Stimulated activated CD8-positive, alpha-beta memory T cell treated with anti-CD3 and anti-CD28 coated beads, Interleukin-2, amount 100 ng/mL, for 1 hour (primary cell): ENCODE measurements at places on chromosomes 11 and 22.

GRCh38 chr11:62539238-62539925, 7.2 kb downstream of the AHNAK start:
- DNase-seq, result no peak

GRCh38 chr11:96057502-96057901, 133.6 kb upstream of the MTMR2 start:
- no peak for DNase-seq

- no peak for DNase-seq
Observed at GRCh38 chr11:4375431-4376140, 7.4 kb upstream of the OR52B4 start.

- DNase-seq, result no peak
Observed at GRCh38 chr11:3213659-3214419, 4.8 kb downstream of the MRGPRG start.

- DNase-seq, result no peak
Observed at GRCh38 chr11:115941481-115941993, 437.3 kb upstream of the CADM1 start.

DNA sequence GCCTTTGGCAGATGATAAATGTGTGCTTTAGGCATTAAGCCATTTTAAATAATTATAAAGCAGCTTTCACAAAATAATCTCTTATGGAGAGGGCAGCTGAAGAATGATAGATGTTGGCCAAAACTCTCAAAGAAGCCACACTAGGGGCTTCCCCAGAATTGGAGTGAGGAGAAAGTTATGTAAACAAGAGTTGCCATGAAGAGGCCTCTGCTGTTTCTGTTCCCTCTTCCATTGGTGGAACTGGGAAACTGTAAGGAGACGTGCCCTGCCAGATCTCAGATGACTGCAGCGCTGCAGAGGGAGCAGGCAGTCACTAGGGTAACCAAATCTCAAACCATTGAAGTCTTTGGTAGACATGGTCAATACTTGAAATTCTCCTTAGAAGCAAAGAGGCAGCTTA, 19.4 kb upstream of the APLP2 start:
- no peak for DNase-seq

DNA sequence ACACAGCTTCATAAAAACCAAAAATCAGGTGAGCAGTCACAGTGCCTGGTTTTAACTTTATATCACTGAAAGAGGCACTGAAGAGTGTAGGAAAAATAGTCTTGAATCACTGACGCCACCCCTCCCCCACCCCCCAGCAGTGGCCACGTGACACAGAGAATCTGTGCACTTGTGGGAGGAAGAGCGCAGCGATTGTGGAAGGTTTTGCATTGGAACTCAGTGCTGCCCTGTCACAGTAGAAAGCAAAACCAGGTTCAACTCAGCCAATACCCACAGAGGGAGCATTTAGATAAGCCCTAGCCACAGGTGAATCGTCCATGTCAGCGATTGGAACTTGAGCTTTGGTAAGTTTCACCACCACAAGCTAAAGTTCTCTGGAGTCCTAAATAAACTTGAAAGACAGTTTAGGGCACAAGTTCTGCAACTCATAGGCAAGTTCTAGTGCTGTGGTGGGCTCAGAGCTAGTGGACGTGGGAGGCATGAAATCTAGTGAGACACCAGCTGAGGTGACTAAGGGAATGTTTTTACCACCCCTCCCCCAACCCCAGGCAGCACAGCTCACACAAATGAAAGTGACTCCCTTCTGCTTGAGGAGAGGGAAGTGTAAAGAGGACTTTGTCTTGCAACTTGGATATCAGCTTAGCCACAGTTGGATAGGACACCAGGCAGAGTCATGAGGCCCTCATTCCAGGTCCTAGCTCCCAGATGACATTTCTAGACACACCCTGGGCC, 13.3 kb downstream of the OR52B2 start:
- no peak for DNase-seq

- DNase-seq, result no peak
Observed at GRCh38 chr11:128095466-128095981, 491.8 kb downstream of the ETS1 start.

- DNase-seq, result no peak
Observed at GRCh38 chr11:16780698-16781550, 42.5 kb downstream of the C11orf58 start.

DNA sequence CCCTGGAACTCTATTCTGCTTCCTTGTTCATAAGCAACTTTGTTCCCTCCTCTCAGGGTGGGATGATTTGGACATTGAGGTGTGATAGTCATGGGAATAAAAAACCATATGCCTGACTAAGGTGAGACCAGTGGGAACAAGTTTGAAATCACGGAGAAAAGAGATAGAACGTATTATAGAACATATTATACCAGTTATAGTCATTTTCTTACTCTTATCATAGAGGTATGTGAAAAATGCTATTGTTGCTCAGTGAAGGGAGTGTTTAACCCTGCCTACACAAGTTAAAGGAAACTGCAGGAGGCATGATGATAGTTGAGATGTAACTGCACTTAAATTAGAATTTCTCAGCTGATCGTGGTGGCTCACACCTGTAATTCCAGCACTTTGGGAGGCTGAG, 15.5 kb downstream of the OR6Q1 start:
- no peak for DNase-seq

DNA sequence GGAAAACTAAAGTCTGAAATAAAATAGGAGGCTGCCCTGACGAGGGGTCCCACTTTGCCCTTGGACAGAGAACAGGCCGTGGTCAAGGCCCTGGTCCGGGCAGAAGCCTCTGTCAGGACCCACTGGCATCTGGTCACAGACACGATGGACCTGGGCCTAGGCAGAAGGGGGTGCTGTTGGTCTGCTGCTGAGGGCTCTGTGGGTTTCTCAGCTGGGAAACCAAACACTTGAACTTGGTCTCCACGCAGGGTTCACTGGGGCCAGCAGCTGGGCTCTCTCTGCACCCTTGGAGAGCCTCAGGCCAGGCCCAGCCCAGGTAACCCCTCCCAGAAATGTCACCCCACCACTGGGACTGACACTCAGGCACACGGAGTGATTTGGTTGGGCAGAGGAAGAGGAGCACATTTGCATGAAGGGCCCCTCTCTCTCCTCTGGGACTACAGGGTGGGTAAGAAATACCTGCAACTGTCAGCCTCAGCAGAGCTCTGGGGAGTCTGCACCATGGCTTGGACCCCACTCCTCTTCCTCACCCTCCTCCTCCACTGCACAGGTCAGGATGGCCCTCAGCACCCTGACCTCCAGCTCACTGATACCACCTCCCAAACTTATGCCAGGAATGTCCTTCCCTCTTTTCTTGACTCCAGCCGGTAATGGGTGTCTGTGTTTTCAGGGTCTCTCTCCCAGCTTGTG, 48.1 kb upstream of the TOP3B start:
- DNase-seq, result no peak

GRCh38 chr11:31240340-31240904, 129.1 kb downstream of the DCDC1 start:
- no peak for DNase-seq

DNA sequence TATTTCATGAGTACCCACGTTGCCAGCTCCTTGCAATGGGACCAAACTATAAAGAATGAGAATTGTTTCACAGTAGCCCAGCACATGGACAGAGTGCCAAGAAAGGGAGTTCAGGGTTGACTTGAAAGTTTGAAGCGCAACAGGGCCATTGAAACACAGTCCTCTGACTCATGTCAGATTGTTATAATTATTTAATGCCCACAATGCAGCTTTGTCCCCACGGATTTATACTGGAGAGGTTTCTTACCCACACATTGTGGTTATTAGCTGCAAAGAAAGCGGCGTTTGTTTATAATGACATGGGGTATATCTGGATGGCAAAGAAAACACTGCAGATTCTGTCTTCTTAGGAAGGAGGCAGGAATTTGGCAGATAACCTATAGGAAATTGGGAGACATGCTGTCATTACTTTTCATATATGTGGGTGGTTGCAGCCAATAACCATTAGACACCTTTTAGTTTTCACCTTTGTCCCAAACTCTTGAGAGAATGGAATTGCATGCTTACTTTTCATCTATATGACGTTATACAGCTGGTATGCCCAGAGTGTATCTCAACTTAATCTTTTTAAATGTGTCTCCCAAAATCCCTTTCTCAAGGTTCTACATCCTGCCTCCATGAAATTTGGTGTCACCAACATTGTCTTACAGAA, 143.6 kb downstream of the TEAD1 start:
- DNase-seq, result no peak

- no peak for DNase-seq
Observed at GRCh38 chr11:61946894-61947293, 3.3 kb upstream of the BEST1 start.

- no peak for DNase-seq
Observed at GRCh38 chr22:44876921-44877320, 124.5 kb downstream of the ARHGAP8 start.

GRCh38 chr22:17120281-17120680, 879 bp downstream of the TMEM121B start:
- peak; percentile 20 for DNase-seq

GRCh38 chr11:70270877-70271648, 573 bp downstream of the PPFIA1 start:
- DNase-seq, result no peak

DNA sequence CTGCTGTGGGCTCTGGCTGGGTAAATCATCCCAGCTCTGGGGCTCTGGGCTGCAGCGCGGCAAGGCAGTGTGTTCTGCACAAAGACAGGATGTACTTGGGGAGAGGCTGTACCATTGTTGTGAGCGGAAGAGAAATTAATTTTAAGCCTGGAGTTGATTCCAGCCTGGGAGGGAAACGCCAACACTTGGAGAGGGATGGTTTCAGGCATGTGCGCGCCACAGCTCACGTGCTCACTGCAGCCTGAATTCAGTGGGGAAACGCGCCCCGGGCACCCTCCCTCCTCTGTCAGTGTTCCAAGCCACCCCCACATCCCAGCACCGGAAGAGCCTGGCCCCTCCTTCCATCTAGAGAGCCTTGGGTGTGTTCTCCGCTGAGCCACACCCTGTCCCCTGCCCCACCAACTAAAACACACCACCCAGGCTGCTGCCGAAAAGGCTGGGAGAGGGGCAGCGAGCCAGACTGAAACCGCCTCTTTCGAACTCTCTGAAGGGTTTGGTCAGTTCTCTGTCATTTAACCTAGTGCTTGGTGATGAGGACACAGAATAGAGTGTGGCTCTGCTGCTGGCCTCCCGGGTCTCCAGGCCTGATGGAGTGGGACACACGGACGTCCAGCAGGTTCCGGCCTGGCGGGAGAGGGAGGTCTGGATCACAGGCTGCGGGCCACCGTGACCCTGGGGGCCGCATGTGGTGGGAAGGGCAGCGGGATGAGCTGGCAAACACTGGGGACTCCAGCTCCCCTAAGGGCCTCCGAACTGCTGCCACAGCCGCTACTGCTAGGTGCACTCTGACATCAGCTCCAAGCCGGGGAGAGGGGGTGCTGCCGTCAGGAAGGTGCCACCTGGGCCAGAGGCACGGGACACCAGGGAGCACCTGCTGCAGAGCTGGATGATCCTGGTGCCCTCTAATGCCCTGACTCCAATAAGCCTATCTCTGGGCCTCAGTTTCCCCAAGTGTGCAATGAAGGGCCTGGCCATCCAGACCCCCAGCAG, 230.8 kb downstream of the CTTN start:
- DNase-seq, result no peak

DNA sequence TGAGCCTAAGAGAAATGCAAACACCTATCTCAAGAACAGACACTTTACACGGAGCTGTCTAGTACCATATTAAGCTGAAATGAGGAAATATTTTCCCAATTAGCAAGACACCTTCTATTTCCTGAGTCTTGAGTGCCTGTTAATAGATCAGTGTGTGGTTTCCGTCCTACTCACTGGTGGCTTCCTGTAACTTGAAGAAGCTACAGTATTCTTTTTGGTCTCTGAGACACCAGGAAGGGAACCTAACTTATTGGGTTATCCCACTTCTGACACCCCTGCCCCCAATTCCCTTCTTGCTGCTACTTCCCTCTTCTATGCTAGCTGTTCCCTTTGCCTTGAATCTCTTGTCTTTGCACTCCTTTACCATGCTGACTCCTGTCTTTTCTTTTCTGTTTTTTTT, 92.7 kb downstream of the FDX1 start:
- DNase-seq, result no peak

- no peak for DNase-seq
Observed at GRCh38 chr11:94128291-94128745, 323 bp upstream of the PANX1 start.

- no peak for DNase-seq
Observed at GRCh38 chr11:124814739-124815138, 14.5 kb upstream of the MSANTD2 start.

DNA sequence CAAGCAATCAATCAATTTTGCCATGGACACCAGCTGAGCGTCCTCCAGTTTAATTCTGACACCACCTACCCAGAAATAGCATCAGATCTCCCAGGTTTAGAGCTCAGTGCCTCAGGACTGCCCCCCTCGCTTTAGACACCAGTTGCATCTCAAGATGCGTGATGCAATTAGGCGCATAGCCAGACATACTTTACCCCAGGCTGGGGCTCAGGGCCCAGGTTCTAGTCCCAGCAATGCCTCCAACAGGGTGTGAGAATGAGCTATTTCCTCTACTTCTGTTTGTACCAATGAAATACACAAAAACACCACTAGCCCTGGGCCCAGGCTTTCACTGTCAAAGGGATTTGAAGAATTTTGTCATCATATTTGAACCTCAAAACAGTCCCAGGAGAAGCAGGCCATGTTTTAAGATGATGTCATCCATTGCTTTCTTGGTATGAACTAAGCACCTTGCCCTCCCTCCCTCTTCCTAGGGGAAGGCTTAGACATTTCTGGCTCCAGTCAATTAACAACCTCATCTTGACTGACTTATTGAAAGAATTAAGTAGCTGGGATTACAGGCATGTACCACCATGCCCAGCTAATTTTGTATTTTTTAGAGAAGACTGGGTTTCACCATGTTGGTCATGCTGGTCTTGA, 61.5 kb upstream of the INCENP start:
- no peak for DNase-seq

- DNase-seq, result no peak
Observed at GRCh38 chr22:38906052-38906451, 34.0 kb upstream of the CBX6 start.

GRCh38 chr11:125337836-125338834, 157.9 kb downstream of the FEZ1 start:
- DNase-seq, result no peak

DNA sequence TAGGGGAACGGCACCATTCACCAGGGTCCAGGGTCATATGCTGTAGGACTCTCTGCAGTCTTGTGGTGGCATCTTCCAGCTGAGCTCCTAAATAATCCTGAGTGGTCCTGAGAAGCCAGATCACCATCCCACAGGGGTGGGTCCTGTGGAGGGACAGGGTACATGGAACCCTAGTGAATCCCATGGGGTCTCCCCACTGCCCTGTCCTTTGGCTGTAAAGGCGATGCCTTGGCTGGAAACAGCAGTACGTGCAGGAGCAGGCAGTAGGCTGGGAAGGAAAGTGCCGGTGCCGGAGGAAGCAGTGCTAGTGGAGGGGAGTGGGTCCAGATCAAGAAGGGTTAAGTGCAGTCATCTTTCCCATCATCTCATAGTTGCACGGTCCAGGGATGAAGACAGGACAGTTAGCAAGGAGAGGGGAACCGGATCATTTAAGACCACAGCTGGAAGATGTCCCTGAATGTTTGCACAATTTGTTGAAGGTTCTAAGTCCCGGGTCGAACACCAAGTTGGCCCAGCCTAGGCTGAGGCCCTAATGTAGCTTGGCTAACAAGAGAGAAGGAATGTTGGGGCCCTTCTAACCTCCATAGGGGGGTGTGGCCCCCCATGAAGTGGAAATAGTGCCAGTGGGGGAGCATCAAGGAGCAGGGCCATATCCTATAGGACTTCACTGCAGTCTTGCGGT, 18.1 kb downstream of the TSPAN32 start:
- no peak for DNase-seq

- no peak for DNase-seq
Observed at GRCh38 chr11:108511851-108512474, 13.8 kb upstream of the POGLUT3 start.
